ENCODE measurements at places on chromosomes 6 and 20.

- no peak for DNase-seq
Observed at GRCh38 chr20:60009826-60010616, 51.8 kb downstream of the CDH26 start.

- no peak for DNase-seq
Observed at GRCh38 chr6:134959603-134960002, 9.7 kb upstream of the ALDH8A1 start.

DNA sequence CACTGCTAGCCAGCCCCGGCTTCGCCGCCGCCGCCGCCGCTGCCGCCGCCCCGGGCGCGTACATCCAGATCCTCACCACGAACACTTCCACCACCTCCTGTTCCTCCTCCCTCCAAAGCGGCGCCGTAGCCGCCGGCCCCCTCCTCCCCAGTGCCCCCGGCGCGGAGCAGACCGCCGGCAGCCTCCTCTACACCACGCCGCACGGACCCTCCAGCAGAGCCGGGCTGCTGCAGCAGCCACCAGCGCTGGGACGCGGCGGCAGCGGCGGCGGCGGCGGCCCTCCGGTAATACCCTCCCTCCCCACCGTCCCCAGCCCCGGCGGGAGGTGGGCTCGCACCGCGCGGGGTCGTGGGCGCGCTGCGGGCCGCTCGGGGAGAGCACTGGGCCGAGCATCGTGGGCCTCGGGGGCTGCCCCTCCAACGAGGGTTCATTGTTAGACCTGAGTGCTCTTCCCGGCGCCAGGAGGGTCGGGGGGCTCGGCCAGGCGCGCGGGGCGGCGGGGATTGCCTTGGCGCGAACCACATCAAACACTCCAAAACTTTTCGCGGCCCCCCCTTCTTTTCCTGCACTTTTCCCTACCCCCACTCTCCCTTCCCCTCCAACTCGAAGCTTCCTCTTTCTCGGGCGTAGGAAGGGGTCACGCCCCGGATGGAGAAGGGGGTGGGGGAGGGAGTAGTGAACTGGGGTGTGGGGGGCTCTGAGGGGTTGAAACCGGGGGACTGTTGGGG lies 827 bp downstream of the E2F3 start:
- peak; percentile 34 for DNase-seq

GRCh38 chr6:33692078-33692759 lies 19.3 kb downstream of the UQCC2 start:
- DNase-seq: no peak

DNA sequence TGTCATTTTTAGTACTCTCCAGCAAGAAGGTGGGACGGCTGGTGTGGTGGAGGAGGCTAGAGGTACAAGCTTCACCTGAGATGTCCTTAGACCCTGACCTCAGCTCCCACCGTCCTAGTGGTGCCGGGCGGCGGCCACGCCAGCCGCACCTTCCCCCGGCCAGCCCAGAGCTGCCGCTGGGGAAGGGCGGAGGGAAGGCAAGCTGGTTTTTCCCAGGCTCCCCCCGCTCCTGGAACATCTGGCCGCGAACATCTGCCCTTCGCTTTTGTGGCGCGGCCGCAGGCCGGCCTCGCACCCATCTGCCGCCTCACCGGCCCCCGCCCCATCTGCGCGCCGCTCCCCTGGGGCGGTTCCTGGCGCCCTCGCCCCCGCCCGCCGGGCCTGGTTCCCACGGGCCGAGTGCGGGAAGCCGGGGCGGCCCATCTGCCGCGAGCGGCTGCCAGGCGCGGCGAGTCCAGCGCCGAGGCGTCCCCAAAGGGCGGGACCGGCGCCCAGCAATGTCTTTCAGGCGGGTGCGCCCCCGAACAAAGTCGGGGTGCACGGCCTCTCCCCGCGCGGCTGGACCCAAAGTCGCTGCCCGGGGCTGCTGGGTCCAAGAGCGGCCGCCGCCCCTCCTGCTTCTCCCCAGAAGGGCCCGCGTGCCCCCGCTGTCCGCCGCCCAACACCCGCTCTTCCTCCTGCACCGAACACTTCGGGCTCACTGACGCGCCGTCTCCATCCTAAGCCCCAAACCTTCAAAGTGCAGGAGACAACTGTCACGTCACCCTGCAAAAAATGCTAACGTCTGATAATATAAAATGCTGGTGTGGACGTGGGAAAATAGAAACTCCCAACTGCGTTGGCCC lies 17.3 kb upstream of the ID1 start:
- no peak for DNase-seq

- no peak for DNase-seq
Observed at GRCh38 chr6:71012866-71013469, 56.1 kb upstream of the B3GAT2 start.

DNA sequence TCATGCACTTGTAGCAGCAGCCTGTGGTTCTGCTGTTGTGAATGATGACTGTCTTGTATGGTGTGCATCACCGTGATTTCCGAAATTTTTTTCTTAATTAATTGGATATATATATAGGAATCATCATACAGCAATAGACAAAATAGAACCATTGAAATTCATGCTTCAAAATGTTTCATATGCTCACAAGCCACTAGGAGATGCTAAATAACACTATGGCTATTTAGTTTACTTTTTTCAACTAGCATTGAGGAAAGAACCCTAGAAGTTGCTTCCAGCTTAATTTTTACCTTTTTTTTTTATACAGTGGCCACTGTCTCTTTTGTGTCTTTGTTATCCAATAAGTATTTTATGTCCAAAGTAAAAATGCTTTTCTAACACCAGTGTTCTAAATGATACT lies 485.4 kb downstream of the CDKAL1 start:
- no peak for DNase-seq

Data from esophagus squamous epithelium (tissue), 5 donors.